ENCODE measurements at places on chromosomes 7 and 10. TPM values are rescaled to one million over a fixed set of nuclear protein-coding genes. Genes with fewer than 3 reads are reported as not detected.

DNA sequence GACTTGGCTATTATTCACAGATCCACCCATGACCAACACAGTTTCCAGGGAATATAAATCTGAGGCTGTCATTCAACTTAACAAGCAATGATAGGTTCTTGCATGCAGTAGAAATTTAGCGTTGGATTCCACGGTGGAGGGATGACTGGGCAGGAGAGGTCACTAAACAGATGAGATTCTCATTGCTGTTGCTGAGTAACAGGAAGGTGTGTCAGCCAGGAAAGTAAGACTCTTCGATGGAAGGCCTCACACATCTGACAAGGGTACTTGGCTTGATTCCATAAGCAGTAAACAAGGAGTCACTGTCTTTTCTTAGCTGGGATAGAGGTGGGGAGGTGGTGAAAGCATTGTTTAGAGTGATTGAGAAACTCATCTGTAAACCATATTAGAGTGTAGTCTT, 1152.0 kb downstream of the SORCS3 start:
- DNase-seq: no peak

DNA sequence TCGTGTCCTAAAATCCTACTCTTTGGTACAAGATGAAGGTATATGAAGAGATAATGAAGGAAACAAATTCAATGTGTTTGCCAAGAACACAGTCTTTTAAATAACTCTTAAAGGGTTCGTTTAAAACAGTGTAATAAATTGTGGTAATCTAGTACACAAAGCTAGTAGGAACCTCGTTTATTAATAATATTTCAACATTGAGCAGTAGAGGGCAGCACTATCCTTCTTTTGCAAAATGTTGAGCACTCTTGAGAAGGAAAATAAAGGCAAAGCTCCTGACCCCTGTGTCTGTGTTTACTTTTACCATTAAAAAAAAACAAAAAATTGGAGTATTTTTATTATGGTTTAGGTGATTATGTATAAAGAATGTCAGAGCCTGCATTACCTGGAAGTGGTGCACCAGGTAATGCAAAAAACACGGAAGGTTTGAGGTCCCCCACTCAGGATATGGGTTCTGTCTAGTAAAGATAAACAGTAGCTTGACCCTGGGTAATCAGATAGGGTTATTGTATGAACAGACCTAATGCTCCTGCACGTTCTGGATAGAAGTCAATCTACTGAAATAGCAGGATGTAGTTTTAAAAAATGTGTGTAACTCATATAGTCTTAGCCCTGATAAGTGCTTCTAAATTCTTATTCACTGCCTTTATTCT, 5.7 kb upstream of the GOT1 start:
- DNase-seq: peak; percentile 6

DNA sequence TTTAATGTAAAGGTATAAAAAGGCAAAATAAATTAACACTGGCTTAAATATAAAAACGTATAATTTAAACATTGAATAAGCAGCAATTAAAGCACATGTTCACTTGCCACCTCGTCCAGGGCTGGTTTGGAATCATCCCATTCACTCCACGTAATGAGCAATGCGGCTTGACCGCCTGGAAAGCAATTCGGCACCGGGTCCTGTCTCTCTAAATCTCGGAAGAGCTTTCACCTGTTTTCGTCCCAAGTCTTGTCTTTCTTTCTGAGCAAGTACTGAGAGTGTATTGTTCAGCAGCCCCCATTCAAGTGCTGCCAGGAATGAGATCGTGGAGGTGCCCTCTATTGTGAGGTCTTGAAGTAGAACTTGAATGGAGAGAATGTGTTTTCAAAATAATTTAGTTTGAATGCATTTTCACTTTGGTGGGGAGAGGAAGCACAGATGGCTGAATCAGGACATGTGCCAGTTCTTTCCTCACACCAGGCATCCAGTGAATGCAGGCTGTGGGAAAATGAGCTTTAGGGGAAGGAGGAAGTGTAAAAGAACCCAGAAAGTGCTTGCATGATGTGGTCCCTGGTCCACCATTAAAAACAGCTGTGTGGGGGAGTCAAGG, 515.2 kb downstream of the REEP3 start:
- DNase-seq: no peak

- DNase-seq: no peak
These were observed 253.6 kb downstream of the KIF20B start for GRCh38 chr10:89954787-89955566.

DNA sequence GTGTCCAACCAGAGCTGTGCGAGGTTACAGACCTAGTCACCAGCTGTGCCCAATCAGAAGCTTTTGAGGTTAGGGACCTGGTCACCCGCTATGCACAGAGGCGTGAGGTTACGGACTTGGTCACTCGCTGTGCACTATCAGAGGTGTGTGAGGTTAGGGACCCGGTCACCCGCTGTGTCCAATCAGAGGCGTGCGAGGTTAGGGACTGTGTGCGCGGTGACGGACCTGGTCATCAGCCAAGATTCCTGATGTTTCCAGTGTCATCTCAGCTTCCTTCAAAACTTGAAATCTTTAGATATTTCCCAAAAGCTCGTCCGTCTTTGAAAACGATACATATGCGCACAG, 182.1 kb downstream of the DIP2C start:
- DNase-seq: no peak

GRCh38 chr10:127441350-127442219, 107.5 kb upstream of the NPS start:
- peak; percentile 45 for DNase-seq

- no peak for DNase-seq
These were observed 108.6 kb upstream of the SLC13A1 start for GRCh38 chr7:123308254-123308951.

DNA sequence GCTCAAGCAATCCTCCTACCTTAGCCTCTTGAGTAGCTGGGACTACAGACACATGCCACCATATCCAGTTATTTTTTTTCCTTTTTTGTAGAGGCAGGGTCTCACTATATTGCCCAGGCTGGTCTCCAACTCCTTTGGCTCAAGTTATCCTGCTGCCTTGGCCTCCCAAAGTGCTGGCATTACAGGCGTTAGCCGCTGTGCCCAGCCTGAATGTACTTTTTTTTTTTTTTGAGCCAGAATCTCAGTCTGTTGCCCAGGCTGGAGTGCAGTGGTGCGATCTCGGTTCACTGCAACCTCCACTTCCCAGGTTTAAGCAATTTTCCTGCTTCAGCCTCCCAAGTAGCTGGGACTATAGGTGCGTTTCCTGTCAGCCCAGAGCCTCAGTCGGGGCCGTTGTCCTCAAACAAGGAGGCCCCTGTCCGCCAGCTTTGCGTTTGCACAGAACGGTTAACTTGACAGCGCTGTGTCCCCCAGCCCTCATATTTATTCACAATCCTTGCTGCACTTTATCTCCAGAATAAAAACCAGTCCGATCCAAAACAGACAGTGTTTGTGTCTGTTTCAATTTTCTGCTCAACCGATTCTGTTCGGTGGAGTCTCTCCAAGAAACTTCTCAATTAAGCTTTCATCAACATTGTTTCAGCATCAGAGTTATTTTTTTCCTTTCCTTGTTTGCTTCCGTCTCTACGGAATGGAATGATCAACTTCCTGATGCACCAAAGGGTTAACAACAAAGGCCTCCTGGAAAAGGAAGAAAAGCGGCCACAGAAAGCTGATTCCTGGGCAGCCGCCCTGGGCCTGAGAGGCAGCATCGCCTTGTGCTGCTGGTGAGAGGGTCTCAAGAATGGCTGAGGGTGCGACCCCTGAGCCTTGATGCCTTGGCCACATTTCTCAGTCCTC, 64.5 kb downstream of the PDIA4 start:
- no peak for DNase-seq

DNA sequence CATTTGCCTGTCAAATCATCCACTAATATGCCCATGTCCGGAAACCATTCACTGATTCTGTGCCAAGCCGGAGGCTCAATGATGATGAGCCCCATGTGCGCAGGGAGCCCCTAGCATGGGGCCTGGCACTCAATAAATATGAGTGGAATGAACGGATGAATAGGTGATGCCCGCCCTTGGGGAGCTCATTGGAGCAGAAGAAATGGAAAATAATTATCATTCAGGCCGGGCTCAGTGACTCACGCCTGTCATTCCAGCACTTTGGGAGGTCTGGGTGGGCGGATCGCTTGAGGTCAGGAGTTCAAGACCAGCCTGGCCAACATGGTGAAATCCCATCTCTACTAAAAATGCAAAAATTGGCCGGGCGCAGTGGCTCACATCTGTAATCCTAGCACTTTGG, 11.0 kb downstream of the RHBDD2 start:
- no peak for DNase-seq

Gene VWDE
- total RNA-seq: 21.3 TPM

DNA sequence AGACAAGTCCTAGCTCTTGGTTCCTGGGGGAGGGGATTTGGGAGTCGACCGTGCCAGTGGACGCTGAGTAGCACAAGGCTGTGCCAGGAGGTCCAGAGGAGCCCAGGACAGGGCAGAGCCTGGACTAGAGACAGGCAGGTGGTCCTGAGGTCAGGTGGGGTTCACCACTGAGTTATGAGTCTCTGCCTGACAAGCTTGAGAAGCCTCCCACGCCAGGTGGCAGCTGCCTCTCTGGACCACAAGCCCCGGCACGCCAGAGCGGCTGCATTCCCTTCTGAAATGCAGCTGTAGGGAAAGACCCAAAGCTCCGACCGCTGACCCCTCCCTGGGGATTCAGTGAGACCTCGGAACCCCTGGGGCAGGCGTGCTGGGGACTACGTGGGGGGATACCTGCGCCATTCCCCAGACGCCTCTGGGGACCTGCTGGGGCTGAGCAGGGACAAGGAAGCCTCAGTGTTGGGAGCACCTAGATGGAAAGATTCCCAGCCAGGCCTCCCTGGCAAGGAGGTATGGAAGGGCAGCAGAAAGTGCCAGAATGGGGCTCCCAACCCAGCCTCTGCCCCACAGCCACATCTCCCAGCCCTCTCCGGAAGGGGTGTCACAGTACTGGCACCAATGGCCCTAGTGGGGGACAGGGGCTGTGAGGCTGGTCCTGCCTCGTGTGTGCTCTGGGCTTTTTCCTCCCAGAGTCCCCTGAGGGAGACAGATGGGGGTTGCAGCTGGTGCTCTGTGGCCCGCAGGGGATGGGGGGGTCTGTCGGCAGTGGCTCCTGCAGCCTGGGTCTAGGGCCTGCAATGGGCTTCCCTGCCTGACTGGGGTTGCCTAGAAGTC, 29.0 kb downstream of the PDGFA start:
- no peak for DNase-seq

Gene ZNF92
- total RNA-seq: 8.0 TPM

Gene UNCX
- total RNA-seq: not detected

GRCh38 chr7:51727441-51727840, 410.8 kb upstream of the COBL start:
- DNase-seq: no peak

Gene OPN1SW
- total RNA-seq: not detected

Gene MICALL2
- 162 TPM for total RNA-seq

GRCh38 chr7:22445140-22445743, 54.7 kb downstream of the STEAP1B start:
- DNase-seq: peak; percentile 88

DNA sequence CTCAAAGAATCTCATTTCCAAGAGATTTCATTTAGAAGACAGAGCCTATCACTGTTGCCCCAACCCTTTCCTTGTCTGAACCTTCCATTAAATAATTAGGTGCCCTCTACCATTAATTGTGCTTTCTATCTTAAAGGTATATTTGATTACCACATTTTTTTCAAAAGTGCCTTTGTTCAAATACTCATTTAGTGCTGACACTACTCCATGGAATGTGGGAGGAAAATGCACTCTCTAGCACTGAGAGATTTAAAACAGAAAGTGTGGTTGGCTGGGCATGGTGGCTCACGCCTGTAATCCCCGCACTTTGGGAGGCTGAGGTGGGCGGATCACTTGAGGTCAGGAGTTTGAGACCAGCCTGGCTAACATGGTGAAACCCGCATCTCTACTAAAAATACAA, 119.8 kb downstream of the CACNA2D1 start:
- DNase-seq: no peak

- no peak for DNase-seq
These were observed 173.5 kb upstream of the LYZL2 start for GRCh38 chr10:30803058-30803457.

DNA sequence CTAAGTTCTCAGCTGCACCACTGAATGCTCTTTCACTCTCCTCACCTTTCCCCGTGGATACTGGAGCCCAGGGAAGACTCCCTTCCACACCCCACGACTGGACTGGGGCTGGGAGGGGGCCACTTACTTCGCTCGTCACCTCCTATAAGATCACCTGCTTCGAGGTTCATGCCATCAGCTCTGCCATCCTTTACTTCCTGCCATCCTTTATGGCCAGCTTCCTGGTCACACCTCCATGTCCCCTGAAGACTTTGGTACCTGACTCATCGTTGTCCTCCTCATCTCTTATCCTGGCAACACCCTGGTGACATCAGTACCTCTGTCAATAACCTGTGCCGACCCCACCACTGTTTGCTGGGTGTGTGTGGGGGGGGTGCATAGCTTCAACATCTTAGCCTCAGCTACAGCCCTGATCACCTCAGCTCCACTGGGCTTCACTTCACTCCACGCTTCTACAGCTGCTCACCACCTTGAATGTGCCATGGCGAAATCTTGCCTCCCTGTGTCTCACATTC, 8.7 kb upstream of the VDAC2 start:
- no peak for DNase-seq

Gene PRKCQ
- 0.73 TPM for total RNA-seq

- no peak for DNase-seq
These were observed 107.6 kb downstream of the ELAPOR2 start for GRCh38 chr7:86951895-86952294.

- DNase-seq: no peak
These were observed 184.4 kb downstream of the MDFIC start for GRCh38 chr7:115106316-115106715.

GRCh38 chr7:42980514-42980913, 48.3 kb downstream of the MRPL32 start:
- DNase-seq: no peak

Gene BICC1
- total RNA-seq: 70.2 TPM

Gene UBE2H
- total RNA-seq: 115 TPM

DNA sequence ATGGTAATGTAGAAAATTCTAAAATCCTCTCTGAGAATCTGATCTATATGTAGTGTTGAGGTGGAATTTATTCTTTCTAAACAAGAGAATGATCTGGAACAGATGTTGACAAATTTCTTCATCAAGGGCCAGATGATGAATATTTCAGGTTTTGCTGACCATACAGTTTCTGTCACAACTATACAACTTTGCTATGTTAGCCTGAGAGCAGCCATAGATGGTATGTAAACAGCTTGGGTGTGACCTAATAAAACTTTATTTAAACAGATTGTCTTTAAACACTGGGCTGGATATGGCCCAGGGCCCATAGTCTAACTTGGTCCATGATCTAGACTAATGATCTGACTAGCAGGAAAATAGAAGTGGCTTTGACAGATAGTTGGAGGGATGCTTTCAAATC, 213.6 kb upstream of the CELF2 start:
- no peak for DNase-seq

GRCh38 chr7:4045975-4046374, 636.1 kb upstream of the FOXK1 start:
- no peak for DNase-seq

DNA sequence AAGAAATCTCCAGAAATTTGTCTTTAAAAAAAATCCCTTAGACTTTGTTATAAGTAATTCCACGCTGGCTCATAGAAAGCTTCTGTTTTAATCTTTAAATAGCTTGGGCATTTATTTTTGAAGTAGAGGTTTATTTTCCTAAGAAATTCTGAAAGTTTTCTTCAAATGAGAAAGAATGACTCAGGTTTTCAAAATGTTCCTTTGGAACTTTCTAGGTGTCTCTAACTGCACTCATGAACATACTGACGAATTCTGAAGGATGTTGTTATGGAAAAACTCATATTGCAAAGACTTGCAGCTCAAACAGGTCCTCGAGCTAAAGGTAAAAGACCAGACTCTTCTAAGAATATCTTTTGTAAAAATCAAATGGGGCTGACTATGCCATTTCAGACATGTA, 10.7 kb downstream of the DGKI start:
- DNase-seq: no peak

Gene PPP1R9A
- total RNA-seq: 17.9 TPM

Gene MMP21
- total RNA-seq: not detected

- no peak for DNase-seq
These were observed 108.8 kb downstream of the GNAI1 start for GRCh38 chr7:80243425-80243824.
